ENCODE measurements at places on chromosomes 12 and 14. TPM values are rescaled to one million over a fixed set of nuclear protein-coding genes. Genes with fewer than 3 reads are reported as not detected.

DNA sequence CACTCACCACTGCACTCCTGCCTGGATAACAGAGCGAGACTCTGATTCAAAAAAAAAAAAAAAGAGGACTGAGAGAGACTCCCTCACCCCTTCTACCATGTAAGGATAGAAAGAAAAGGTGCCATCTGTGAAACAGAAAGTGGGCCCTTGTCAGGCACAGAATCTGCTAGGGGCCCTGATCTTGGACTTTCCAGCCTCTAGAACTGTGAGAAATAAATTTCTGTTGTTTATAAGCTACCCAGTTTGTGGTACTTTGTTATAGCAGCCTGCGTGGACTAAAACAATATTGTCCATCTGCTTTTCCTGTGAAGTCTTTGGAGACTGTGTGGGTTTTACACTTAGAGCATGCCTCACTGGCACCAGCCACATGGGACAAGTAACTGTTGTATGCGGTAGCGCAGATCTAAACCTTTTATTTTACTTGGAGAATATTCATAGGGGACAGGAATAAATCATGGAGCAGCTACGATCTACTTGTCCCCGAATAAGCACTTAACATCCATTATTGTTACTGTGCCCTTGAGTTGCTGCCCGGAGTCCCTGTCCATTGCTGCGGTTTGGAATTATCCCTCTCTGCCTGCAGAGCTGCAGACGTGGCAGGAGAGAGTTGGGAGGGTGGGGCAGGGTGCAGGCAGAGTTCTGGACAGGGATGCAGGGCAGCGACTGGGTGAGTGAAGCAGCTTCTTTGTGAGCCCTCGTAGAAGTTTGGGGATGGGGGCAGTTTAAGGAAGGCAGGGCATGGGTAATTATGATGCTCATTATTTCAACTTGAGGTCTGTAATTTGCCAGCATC is 52.4 kb upstream of the STON2 start:
- H3K4me3 ChIP-seq, result no peak overlapping the region
- H3K27me3 ChIP-seq, result no peaks in the 10 kb centered on the region
- no peak for DNase-seq
- H3K36me3 ChIP-seq, result no peaks in the 10 kb centered on the region
- H3K27ac ChIP-seq, result no peak overlapping the region
- no peaks in the 10 kb centered on the region for H3K4me1 ChIP-seq

GRCh38 chr12:55707841-55708694 is at the start of gene ITGA7:
Gene ITGA7 (minus strand): TSS chr12:55707904. CDS start chr12:55707682, 222 bp downstream.
- H3K4me1 ChIP-seq, result peaks cover 4% of the 10 kb centered on the region
- DNase-seq, result no peak
- H3K27me3 ChIP-seq, result no peaks in the 10 kb centered on the region
- peak within 1 kb of the TSS; percentile 53 for H3K27ac ChIP-seq

GRCh38 chr12:74111688-74112360 is 425.8 kb upstream of the ATXN7L3B start:
- H3K4me3 ChIP-seq, result no peak overlapping the region
- no peaks in the 10 kb centered on the region for H3K4me1 ChIP-seq
- DNase-seq, result no peak
- H3K27me3 ChIP-seq, result no peaks in the 10 kb centered on the region
- no peak overlapping the region for H3K27ac ChIP-seq

DNA sequence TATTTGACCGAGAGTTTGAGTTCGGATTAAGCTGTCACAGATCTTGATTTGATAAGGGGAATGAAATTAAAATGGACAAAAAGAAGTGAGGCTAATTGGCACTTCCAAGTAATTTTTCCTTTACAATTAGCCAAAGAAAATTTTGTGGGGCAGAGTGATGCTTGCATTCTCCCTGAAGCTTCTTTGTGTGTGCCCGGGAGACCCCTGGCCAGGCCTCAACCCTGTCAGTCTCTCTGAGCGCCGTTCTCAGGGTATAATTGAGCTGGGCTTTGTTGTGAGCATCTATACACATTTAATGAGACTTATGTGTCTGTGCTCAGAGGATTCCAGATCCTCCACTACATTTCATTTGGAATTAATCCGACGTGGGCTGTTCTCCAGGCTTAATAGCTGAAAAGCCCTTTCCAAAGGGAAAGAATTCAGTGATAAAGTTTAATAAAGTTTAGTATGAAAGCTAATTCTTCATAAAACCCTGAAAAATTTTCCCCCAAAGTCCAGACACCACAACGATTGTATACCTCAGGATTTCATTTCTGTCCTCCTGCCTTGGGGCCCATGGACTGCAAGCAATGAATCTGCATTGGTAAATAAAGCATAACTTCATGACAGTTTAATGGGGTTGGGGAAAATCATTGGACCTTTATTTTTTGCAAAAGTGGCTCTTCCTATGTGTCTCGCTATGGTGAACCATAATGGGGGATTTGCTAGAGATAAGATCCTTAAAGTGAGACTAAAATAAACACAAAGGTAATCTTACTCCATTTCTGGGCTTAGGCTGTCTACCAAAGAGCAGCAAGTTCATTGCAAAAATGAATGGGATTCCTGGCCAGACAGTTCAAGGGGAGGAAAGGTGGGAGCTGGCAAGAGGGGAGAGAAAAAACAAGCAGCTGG is 292.6 kb downstream of the C12orf75 start:
- H3K4me1 ChIP-seq, result no peaks in the 10 kb centered on the region
- no peak overlapping the region for H3K4me3 ChIP-seq

Gene APOLD1
- total RNA-seq, result 41.4 TPM

DNA sequence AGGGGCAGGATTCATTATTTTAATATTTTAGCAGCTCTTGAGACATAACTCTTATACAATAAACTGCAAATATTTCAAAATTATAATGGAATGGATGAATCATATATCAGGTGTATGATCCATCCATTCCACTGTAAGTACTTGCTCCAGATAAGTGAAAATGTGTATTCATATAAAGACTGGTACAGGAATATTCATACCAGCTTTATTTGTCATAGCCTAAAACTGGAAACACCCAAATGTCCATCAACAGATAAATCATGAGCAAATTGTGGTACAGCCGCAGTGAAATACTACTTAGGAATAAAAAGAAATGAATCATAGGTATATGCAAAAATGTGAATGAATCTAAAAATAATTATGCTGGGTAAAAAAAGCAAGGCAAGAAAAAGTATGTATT is 263.6 kb upstream of the SYT10 start:
- H3K4me1 ChIP-seq, result no peaks in the 10 kb centered on the region
- H3K36me3 ChIP-seq, result no peaks in the 10 kb centered on the region
- no peak for DNase-seq
- H3K4me3 ChIP-seq, result no peak overlapping the region

GRCh38 chr14:101033006-101033405 is 129.5 kb upstream of the RTL1 start:
- H3K27ac ChIP-seq, result no peak overlapping the region
- no peaks in the 10 kb centered on the region for H3K27me3 ChIP-seq
- H3K36me3 ChIP-seq, result no peaks in the 10 kb centered on the region

DNA sequence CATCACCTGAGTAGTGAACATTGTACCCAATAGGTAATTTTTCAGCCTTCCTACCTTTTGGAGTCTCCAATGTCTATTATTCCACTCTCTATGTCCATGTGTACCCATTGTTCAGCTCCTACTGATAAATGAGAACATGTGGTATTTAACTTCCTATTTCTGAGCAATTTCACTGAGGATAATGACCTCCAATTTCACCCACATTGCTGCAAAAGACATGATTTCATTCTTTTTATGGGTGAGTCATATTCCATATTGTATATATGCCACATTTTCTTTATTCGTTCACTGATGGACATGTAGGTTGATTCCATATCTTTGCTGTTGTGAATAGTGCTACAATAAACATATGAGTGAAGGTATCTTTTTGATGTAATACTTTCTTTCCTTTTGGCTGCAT is 16.4 kb upstream of the BTG1 start:
- H3K27ac ChIP-seq, result no peak overlapping the region
- H3K36me3 ChIP-seq, result no peaks in the 10 kb centered on the region

DNA sequence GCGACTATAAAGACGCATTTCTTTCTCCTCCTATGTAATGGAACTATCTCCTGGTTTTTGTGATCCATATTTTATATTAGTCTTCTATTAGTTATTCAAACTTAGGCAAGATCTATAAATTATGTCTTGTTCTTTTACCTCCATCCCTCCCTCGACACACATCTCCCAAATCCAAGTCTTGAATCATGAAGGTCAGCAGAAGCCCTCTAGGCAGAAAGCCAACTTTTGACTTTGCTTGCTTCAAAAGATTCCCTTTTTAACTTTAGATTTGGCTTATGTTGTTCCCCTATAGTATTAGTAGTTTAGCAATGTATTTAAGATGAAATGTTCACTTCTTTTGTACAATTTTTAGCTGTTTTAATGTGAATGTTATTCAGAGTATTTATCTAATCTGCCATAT is 689.8 kb downstream of the SLC6A15 start:
- peaks cover 3% of the 10 kb centered on the region for H3K36me3 ChIP-seq
- H3K27ac ChIP-seq, result no peak overlapping the region
- H3K4me3 ChIP-seq, result no peak overlapping the region
- DNase-seq, result no peak
- H3K27me3 ChIP-seq, result no peaks in the 10 kb centered on the region

GRCh38 chr14:50524060-50524459 is 8.3 kb downstream of the MAP4K5 start:
- no peak for DNase-seq
- no peaks in the 10 kb centered on the region for H3K36me3 ChIP-seq
- no peaks in the 10 kb centered on the region for H3K27me3 ChIP-seq
- H3K4me3 ChIP-seq, result no peak overlapping the region
- H3K4me1 ChIP-seq, result peaks cover 10% of the 10 kb centered on the region
- H3K27ac ChIP-seq, result no peak overlapping the region

Gene AMDHD1
- total RNA-seq, result 2.8 TPM

Gene OTX2
- not detected for total RNA-seq

Gene TGFB3
- total RNA-seq, result 35.7 TPM

Gene LAG3
- 0.44 TPM for total RNA-seq

- no peak overlapping the region for H3K4me3 ChIP-seq
- H3K27me3 ChIP-seq, result no peaks in the 10 kb centered on the region
- no peak overlapping the region for H3K27ac ChIP-seq
- no peaks in the 10 kb centered on the region for H3K4me1 ChIP-seq
- H3K36me3 ChIP-seq, result no peaks in the 10 kb centered on the region
Measured at GRCh38 chr14:34931206-34931605, 51.6 kb upstream of the SRP54 start.

DNA sequence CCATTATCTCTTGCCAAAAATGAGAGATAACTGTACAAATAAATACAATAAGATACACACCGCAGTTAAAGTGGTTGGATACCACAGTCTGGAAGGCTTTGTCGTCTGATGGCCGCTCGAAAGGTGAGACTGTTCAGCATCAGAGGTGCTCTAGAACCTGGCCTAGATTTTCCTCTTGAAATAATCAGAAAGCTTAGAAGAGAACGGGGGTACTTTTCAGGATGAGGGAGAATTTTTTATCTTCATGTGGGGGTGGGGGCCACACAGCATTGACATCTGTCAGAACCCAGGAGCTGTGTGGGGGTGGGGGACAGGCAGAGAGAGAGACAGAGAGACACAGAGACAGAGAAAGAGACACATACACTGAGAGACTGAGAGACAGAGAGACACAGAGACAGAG is 90.5 kb downstream of the GALNT9 start:
- H3K36me3 ChIP-seq, result no peaks in the 10 kb centered on the region
- DNase-seq, result no peak
- H3K4me3 ChIP-seq, result no peak overlapping the region
- no peaks in the 10 kb centered on the region for H3K4me1 ChIP-seq
- peaks cover 3% of the 10 kb centered on the region for H3K27me3 ChIP-seq
- H3K27ac ChIP-seq, result no peak overlapping the region

GRCh38 chr12:121334513-121335343 is 17.5 kb downstream of the ANAPC5 start:
- H3K4me1 ChIP-seq, result peaks cover 5% of the 10 kb centered on the region
- H3K36me3 ChIP-seq, result peaks cover 11% of the 10 kb centered on the region
- no peak overlapping the region for H3K27ac ChIP-seq

DNA sequence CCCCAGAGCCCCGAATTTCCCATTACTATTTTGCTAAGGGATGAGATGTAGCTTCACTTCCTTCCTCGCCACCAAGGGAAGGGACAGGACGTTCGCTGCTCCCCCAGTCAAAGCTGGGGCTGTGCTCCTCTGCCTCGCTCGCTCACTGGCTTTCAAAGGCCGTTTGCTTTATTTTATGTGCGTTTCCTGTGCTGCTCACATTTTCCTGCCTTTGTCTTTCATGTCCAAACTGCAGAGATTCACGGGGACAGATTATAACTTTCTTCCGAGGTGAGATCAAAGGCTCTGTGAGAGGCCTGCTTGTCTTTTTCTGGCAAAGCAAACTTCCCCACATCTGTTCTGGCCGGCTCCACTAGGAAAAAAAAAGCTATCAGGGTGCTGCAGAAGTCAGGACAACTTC is 76.0 kb upstream of the FZD10 start:
- no peak overlapping the region for H3K4me3 ChIP-seq
- DNase-seq, result no peak
- no peaks in the 10 kb centered on the region for H3K4me1 ChIP-seq
- H3K36me3 ChIP-seq, result no peaks in the 10 kb centered on the region
- H3K27ac ChIP-seq, result peak overlapping the region; percentile 43

GRCh38 chr12:129886541-129886940 is 17.3 kb downstream of the TMEM132D start:
- no peaks in the 10 kb centered on the region for H3K36me3 ChIP-seq
- no peak for DNase-seq
- no peak overlapping the region for H3K4me3 ChIP-seq
- H3K27me3 ChIP-seq, result no peaks in the 10 kb centered on the region

Gene PITPNM2
- total RNA-seq, result 2.3 TPM

GRCh38 chr12:52356031-52356761 is 11.1 kb downstream of the KRT85 start:
- no peaks in the 10 kb centered on the region for H3K4me1 ChIP-seq
- H3K27me3 ChIP-seq, result no peaks in the 10 kb centered on the region
- H3K36me3 ChIP-seq, result no peaks in the 10 kb centered on the region
- no peak overlapping the region for H3K27ac ChIP-seq
- peak; percentile 51 for DNase-seq

DNA sequence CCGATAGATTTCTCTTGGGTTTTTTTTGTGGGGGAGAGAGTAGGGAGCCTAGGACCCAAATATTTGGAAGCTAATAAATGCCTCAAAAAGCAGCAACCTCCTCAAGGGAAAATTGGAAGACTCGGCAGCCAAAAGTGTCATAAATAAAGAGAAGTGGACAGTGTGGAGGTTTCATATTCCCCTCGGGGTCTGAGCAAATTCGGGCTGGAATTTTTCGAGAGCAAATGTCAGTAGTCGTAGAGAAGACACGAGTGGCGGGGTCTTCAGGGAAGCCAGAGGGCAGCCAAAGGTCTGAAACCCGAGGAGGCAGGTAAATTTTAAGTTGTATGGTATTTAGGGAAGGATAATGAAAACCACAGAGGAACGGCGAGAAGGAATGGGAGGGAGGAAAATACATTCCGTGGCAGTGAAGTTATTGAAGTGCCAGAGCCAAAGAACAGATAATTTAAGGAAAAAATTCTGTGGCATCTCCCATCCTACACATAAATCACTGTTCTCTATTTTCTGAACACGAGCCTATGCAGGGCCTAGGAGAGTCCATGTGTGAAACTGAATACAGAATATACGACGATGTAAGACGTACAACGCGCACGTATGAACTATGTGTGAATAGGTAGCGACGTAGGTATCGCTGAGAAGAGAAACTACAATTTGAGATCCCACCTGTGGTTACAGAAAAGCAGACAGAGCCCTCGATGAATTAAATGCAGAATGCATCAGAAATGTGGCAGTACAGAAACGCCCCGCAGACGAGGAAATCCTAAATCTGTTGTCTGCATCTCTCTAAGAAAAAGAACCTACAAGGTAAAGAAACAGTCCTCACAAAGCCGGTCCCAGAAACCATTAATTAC is 12.9 kb downstream of the BCL11B start:
- H3K4me1 ChIP-seq, result no peaks in the 10 kb centered on the region
- peak overlapping the region; percentile 20 for H3K4me3 ChIP-seq
- H3K36me3 ChIP-seq, result no peaks in the 10 kb centered on the region
- H3K27me3 ChIP-seq, result no peaks in the 10 kb centered on the region

- H3K27me3 ChIP-seq, result no peaks in the 10 kb centered on the region
- peaks cover 6% of the 10 kb centered on the region for H3K4me1 ChIP-seq
- peak overlapping the region; percentile 92 for H3K27ac ChIP-seq
- no peak overlapping the region for H3K4me3 ChIP-seq
Measured at GRCh38 chr14:103130965-103131364, 7.7 kb downstream of the TNFAIP2 start.

Measured in breast epithelium (tissue), 4 donors.